ENCODE measurements at places on chromosomes 2 and 18.

GRCh38 chr2:98359986-98360385 lies 13.7 kb downstream of the CNGA3 start:
- no peak for DNase-seq

- DNase-seq = no peak
These were observed 109.6 kb upstream of the KYNU start for GRCh38 chr2:142767847-142768246.

DNA sequence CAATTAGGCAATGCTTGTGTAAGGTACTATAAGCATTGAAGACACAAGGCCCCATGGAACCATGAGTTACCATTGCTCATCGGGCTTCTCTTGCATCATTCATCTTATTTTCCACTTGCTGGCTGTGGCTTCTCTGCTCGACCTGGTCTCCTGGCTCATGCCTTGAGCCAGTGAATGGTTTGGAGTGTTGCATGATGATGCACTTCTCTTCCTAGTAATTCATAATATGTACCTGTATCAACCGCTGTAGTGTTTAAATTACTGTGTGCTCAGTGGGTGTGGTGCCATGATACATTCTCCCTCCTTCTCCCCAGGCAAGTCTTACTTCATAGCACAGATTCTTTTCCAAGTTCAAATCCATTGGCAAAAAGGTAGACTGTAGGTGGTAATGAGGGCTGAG lies 66.8 kb downstream of the ABCA12 start:
- no peak for DNase-seq

- no peak for DNase-seq
These were observed 7.6 kb downstream of the GPR148 start for GRCh38 chr2:130736487-130736886.

GRCh38 chr18:24877546-24877945 lies 417.1 kb downstream of the HRH4 start:
- DNase-seq = no peak

DNA sequence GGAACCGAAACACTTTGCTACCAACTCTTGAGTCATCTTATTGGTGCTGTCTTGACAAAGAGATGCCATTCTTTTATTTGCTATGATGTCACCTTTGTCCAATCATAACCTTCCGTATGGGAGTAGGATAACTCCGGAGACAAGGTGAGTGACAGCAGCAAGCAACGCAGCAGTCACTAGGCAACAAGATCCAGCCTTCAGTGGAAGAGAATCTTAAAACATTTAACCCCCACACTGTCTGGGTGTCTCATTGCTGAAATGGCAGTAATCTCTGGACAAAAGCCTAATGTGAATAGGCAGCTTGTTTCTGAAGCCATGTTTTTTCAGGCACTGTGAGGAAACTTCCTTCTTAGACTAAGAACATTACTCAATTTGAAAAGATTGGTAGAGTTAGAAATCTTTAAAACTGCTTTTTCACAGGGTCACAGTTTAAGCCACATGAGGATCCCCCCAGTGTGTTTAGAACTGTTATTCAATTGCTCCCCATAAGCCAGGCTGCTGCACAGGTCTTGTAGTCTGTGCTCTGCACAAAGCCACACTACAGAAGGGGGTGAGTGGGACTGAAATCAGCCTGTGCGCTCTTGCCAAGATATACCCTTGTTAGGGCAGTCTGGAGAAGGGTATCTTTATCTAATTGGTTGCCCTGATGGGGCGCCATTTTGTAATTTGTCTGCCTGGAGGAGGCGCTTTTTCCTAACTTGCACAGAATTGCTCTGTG lies 131.5 kb upstream of the STON1 start:
- DNase-seq = no peak
